ENCODE measurements at places on chromosomes 4 and X.

DNA sequence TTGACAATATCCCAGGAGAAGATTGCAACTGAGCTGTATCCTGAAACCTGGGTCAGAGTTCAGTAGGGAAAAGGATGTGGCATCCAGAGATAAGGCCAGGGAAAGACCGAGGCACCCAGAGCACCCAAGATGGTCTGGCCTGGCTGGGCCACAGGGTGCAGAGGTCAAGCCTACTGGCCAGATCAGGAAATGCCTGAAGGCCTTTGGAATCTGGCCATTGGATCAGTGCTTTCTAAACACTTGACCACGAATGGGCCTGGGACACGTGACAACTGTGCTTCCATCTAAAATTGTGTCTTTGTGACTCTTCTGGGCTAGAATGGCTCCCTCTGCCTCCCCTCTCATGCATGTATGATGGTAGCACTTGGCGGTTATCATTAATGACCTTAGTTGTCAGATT, 316.9 kb downstream of the EVC2 start:
- DNase-seq: no peak

- no peak for DNase-seq
These were observed 75.2 kb downstream of the COQ2 start for GRCh38 chr4:83209419-83209818.

- DNase-seq: no peak
These were observed 286.4 kb upstream of the SMIM31 start for GRCh38 chr4:164467493-164467892.

GRCh38 chrX:2708592-2709188, 17.6 kb downstream of the CD99 start:
- no peak for DNase-seq

DNA sequence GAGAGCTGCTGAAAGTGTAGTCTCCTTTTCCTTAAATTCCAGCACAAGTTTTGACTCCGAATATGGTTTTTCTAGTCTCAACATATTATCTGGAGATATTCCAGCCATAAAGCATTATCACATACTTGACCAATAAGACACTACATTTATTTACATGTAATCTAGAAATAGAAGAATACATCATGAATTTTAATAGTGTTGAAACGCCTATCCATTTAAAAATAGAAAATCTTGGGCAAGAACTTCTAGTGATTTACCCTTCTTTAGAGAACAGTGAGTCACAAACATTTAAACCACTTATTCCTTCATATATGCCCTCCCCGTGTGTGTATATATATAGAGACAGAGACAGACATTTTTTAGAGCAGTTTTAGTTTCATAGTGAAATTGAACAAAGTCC, 161.5 kb downstream of the SOWAHB start:
- DNase-seq: no peak

GRCh38 chr4:180281724-180282123, 1961.5 kb upstream of the TENM3 start:
- no peak for DNase-seq

GRCh38 chr4:150354214-150354796, 227.6 kb upstream of the MAB21L2 start:
- no peak for DNase-seq

- DNase-seq: no peak
These were observed 25.7 kb downstream of the ARL9 start for GRCh38 chr4:56531149-56531770.

DNA sequence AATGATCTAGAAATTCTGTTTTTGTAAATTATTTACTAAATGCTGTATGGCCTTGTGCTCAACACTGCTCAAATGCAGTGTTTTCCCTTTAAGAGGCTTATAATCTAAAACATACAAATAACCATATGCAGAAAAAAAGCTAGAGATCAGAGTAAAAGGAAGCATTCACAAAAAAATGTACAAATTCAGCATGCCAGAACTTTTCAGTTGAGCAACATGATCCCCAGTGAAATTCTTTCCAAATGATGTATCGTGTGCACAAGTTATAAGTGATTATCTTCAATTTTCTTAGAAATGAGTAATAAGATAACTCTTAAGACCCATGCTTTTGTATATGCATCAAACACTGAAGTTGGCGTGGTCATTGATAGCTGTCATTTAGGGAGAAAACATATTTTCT, 5.0 kb downstream of the GPC3 start:
- no peak for DNase-seq
